ENCODE measurements at places on chromosomes 1 and 21. TPM values are rescaled to one million over a fixed set of nuclear protein-coding genes. Genes with fewer than 3 reads are reported as not detected.

GRCh38 chr1:10540277-10541005 lies 65.7 kb downstream of the PEX14 start:
- DNase-seq = no peak

GRCh38 chr21:15667819-15668218 lies 62.0 kb upstream of the USP25 start:
- no peak for DNase-seq

DNA sequence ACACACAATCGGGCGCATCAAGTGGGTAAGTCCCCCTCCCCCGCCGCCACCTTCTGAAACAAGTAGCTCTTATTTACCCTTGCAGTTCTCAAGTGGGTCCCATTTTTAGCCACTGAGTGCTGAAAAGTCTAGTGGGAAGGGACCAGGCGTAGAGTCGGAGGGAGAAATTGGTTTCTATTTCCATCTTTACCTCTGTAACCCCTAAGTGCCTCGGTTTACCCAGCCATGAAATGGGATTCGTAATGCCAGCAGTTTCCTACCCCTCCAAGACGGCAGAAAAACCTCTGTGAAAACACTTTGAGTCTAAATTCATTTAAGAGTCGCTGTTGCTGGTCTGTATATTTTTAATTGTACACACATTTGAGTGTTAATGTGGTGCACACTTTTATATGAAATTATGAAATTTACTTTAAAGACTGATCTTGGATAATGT lies 928 bp downstream of the TLCD4 start:
- no peak for DNase-seq

DNA sequence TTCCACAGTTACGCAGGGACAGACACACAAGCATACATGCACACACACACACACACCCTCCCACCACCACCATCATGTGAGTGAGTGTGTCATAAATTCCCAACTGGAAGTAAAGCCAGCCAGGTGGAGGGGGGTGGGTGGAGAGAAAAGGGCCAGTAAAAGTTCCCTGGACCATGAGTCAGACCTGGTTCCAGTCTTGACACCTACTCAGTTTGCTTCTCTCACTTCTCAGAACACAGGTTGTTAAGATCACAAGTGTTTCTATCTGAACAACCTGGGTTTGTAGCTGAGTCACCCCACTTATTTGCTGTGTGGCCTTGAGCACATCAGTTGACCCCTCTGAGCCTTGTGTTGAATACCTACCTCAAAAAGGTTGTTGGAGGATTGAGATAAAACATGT lies 9.6 kb downstream of the EPHA10 start:
- no peak for DNase-seq

DNA sequence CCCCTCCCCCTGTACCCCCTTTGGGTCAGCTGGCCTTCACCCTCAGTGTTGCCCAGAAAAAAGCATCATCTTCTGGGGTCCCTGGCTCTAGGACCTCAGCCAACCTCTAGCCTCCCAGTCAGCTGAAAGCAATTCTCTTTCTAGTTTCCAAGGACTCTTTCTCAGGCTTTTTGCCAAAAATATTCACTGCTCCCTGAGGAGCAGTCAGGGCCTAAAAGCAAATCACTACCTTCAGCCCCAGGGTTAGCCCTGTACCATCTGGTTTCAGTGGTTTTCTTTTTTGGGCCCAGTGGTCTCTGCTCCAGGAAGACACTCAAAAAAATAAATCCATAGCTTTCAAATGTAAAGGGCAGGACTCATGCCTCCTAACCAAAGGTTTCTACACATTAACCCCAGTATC lies 3.1 kb upstream of the LMOD1 start:
- no peak for DNase-seq

GRCh38 chr1:198320759-198321158 lies 164.0 kb downstream of the NEK7 start:
- DNase-seq = no peak

- DNase-seq = peak; percentile 91
These were observed at the start of gene TMEM240 for GRCh38 chr1:1540090-1540817. Gene TMEM240 (minus strand): TSS chr1:1540624. CDS start chr1:1540346, 278 bp downstream.

DNA sequence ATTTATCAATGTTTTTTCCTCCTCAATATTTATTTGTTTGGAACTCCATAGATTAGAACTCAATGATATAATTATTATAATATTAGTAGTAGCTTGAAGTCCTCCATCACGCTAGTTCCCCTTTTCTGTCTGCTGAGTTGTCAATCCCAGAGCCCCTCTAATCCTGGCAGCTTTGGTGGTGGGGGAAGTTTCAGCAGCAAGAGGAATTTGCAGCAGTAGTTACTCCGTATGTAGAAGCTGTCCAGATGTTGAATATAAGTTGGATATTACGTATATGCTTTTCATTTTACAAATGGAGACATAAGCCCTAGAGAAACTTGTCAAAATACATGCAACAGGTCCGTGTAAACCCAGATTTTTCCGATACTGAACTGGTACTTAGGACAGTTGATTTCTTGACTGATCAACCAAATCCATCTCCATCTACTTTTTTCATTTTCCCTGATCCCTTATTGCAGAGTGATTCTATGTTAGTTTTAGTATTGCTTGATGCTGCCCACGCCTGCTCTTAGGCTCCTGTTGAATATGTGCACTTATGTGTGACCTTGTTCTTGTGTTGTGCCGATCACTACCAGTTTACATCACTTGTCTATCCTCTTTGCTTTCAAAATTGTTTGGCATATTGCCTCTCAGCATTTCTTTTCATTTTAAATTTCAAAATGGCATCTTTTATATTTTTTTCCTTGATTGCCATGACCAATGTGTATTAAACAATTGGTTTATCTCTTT lies 28.1 kb downstream of the SMAP2 start:
- no peak for DNase-seq

GRCh38 chr21:19420565-19420964 lies 1017.0 kb upstream of the TMPRSS15 start:
- no peak for DNase-seq

DNA sequence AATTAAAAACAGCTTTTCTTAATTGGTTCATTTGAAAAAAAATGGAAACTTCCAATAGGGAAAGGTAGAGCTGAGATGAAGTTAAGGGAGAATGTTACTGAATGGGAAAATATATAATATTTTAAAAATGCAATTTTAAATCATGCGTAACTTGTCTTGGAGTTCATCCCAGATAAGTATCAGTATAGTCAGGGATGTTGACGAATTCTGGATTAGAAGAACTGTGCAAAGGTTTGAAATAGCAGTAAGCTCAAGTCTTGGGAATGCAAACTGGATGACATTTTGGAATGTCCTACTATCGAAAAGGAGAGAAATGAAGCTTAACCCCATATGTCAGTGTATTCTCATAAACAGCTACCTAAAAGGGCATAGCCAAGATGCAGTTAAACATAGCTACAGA lies 4.0 kb upstream of the ST6GALNAC3 start:
- no peak for DNase-seq

- DNase-seq = no peak
These were observed 7.8 kb downstream of the ERI3 start for GRCh38 chr1:44347280-44347679.

GRCh38 chr1:158838660-158839059 lies 7.5 kb downstream of the MNDA start:
- DNase-seq = no peak

- no peak for DNase-seq
These were observed 347.5 kb upstream of the DPYD start for GRCh38 chr1:98268316-98268715.

DNA sequence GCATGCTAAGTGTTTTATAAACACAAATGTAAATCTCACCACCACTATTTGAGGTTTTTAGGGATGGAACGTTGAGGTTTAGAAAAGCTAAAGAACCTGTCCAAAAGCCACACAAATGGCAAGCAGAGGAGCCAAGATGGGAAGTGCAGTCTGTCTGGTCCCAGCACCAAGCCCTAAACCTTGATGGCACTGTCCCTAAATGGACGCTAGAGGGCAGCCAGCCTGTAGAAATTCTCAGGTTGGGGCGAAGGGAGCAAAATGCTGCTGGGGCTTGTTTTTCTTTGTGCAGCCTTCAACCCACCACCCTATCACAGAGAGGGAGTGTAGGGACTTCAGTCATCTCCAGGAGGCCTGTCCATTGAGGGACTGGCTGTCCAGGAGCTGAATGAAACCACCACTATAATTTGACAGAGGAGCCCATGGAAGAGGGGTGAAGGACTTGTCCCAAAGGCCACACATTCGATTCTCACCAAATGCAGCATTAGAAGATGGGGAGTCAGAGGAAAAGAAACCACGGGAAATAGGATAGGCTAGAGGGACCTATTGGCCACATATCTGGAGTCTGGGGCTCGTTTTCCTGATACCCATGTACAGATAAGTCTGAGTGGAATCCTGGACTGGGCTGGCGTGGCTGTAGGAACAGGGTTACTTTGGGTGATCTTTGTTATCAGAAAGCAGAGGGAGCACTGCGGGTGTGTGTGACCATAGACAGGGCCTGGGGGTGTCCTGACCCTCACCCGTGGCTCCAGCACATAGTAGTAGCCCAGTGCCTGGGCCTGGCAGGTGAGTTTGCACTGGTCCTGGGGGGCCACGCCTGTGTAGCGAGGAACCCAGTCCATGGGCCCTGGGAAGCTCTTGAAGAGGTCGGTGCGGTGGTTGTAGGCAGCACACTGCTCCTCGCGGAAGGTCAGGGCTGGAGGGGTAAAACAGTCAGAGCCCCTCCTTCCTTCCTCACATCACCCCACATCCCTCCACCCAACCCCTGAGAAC lies 6.1 kb downstream of the ADAMTS4 start:
- peak; percentile 93 for DNase-seq

DNA sequence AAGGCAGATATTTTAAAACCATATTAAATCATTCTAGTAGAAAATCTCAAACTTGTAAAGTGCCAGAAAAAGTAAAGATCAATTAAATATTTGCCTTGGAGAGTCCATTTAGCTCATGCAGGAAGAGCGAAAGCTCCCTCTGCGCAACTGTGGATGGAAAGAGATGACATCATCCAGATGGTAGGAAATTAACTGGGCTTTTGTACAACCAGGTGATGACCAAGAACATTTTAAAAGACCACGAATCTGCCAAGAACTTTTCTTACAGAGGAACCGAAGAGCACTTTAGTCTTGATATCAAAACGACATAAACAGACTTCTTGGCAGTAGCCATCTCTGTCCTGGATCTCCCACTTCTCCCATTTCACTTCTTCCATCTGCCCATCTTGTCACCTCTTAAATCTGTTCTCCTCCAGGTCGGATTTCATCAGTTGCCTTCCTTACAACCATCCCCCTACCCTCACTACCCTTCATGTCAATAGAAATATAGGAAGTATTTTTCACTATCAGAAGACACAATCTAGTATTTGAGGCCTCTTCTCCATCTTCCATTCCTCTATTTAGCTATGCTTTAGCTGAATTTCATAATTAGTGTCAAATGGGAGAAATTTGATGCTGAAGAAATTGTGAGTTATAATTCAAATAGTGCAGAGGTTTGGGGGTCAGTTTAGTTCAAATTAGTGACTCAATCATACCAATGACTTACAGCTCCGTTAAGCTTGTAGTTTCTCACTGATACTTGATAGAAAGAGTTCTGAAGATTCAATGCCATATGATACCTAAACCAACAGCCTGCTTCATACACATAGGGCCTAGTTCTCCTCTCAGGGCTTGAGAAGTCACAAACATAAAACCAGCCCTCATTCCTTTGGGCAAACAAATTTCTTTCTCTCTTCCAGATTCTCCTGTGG lies 22.0 kb upstream of the DNASE2B start:
- DNase-seq = no peak

DNA sequence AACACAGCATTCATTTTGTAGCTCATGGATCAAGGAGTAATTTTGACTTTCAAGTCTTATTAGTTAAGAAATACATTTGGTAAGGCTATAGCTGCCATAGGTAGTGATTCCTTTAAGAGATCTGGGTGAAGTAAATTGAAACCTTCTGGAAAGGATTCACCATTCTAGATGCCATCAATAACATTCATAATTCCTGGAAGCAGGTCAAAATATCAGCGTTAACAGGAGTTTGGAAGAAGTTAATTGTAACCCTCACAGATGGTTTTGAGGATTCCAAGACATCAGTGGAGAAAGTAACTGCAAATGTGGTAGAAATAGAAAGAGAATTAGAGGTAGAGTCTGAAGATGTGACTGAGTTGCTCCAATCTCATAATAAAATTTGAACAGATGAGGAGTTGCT lies 216.6 kb downstream of the GREM2 start:
- no peak for DNase-seq

DNA sequence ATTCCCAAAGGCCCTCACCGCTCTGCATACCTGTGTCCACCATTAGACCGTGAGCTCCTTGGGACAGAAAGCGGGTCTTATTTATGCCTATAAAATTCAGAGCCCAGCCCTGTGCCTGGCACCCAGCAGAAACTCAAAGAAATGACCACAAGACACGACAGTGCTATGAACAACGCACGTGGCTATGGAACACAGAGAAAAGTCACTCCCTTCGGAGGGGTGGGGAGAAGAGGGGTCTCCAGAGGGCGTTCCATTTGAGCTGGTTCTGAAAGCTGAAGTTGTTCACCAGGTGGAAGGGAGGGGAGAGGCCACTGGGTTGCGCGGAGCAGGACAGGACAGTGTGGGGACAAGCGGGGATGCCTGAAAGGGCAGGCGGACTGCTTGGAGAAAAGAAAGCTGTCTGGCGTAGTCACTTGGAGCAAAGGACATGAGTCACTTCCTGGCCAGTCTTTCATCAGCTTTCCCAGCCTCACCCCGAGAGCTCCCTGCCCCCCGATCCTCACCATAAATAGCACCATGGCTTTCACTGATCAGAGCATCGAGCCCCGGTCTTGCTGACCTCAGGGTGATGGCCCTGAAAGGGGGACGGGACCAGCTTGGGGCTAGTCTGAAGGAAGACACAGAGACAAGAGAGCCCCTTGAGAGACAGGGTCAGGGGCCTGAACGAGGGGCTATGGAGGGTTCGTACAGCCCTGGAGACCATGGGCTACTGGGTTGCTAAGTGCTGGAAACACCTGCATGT lies 28.5 kb downstream of the ECE1 start:
- DNase-seq = peak; percentile 33

- no peak for DNase-seq
These were observed 29.3 kb downstream of the IER5 start for GRCh38 chr1:181117648-181118449.

- DNase-seq = no peak
These were observed 101.1 kb downstream of the ADARB1 start for GRCh38 chr21:45175326-45176095.

The HSD3B1 gene
- not detected for total RNA-seq

The FCRL5 gene
- 2.8 TPM for total RNA-seq

The FMN2 gene
- 2.5 TPM for total RNA-seq

The CYP2J2 gene
- total RNA-seq = 1.5 TPM

The UBL4B gene
- total RNA-seq = not detected

The OR2M2 gene
- not detected for total RNA-seq

The ARHGEF16 gene
- 19.1 TPM for total RNA-seq

The CAPN8 gene
- total RNA-seq = not detected

The FCRL6 gene
- not detected for total RNA-seq

Measured in GM23338 (cell line).